ENCODE measurements at places on chromosomes 1 and 21.

DNA sequence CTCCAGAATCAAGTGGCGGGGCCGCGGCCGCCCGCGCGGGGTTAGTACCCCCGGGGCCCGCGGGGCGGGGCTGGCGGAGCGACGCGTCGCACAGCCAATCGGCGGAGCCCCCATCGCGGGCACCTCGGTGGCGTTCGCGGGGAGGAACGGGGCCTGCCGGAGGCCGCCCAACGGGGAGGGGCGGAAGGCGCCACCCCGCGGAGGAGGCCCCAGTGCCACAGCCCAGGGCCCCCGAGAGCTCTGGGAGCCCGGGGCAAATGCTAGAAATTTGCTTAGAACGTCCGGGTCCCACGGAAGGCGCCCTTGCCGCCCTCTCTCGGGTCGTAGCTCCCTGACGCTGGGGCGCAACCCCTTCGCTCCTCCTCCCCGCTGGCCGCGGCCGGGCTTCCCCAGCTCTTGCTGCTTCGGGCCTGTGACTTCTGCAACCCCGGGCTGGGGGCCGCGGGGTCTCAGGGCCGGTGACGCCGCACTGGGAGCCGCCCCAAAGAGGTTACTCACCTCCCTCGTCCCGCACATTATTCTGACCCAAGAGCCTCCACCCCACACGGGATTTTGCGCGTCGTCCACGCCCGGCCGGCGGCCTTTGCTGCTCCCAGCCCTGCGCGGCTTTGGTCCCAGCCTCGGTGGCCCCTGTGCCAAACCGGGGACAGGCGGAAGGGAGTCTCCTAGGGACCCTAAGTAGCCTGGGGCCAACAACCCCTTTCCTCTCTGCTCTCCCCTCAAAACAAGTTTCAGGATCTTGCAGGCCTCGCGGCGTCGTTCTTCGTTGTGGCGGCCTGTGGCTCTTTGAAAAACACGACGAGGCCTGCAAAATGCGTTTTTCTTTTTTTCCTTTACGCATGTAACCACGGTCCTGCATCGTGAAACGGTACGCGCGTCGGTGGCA is at the start of gene RUNX3:
Gene RUNX3, minus strand, starts transcription at position 17 of the 886 bp plus-strand sequence. CDS start 408 bp downstream, outside the sequence.
- ATAC-seq: no peak

DNA sequence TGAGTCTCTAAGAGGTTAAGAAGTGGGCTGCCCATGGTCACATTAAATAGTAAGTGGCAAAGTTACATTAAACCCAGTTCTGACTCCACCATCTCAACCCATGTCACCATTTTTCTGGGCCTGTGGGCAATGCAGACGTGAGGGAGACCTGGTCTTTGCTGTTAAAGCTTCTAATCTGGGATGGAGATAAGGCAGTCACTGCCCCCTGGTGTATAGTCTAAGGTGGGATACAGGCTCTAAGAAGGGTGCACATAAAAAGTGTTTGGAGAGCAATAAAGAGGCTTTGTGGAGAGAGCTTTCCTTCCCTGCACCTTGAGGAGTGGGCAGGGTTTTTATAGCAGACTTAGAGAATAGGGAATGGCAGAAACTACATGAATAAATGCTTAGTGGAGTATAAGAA is 141.3 kb downstream of the ROR1 start:
- ATAC-seq: peak; percentile 57

GRCh38 chr21:32371913-32372314 is 20.9 kb downstream of the URB1 start:
- peak; percentile 76 for ATAC-seq

- no peak for ATAC-seq
Observed at GRCh38 chr1:172122381-172122780, 281.1 kb downstream of the DNM3 start.

- ATAC-seq: no peak
Observed at GRCh38 chr1:34165422-34165921, 442 bp upstream of the CSMD2 start.

DNA sequence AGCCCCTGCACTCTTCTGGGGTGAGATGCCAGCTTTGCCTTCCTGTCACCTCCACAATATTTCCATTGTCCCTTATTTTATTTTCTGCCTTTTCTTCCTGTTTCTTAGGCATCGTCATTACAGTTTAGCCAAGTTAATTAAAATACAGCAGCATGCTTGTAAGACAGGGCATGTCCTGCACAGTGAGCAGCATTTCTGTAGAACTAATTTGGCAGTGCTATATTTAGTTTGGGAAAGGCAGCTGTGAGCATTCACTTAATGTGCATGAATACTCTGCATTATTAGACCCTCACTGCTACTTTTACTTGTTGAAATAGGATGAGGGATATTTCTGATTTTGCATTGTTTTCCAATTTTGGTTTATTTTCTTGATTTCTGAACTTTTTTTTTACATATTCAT is 133.3 kb downstream of the KCNK2 start:
- no peak for ATAC-seq

GRCh38 chr1:99784143-99784542 is 17.7 kb upstream of the FRRS1 start:
- no peak for ATAC-seq

DNA sequence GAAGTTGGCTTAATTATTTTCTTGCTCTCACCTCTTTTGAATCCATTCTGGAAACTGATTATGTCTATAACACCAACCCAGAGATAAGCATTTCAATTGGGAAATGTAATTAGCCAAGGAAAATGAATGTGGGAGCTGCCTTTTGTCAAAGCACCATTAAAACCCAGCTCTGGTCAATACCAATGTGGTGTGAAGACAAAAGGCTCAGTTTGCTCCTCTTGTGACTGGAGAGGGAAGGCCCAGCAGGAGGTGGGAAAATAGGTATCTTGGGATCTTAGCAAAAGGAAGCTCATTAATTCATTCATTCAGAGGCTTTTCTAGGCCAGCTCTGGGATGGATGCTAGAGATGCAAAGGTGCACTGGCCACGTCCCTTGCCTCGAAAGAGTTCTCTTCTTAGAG is 75.0 kb upstream of the SELENON start:
- ATAC-seq: no peak

- ATAC-seq: peak; percentile 53
Observed at GRCh38 chr1:208445758-208446203, 201.6 kb upstream of the PLXNA2 start.

DNA sequence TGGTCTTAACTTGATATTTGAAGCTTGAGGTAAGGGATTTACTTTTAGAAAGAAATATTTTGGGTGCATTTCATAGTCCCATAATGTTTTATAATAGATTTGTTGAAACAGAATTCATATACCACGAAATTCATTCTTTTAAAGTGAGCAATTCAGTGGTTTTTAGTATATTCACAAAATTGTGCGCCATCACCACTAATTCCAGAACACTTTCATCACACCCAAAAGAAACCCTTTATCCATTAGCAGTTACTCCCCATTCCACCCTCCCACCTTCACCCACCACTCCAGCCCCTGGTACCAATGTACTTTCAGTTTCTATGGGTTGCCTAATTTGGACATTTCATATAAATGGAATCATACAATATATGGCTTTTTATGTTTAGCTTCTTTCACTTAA is 38.9 kb upstream of the DMRTB1 start:
- ATAC-seq: no peak

GRCh38 chr1:109864930-109865612 is 45.6 kb upstream of the CSF1 start:
- ATAC-seq: no peak

- no peak for ATAC-seq
Observed at GRCh38 chr1:78168306-78168705, 122.5 kb downstream of the GIPC2 start.

DNA sequence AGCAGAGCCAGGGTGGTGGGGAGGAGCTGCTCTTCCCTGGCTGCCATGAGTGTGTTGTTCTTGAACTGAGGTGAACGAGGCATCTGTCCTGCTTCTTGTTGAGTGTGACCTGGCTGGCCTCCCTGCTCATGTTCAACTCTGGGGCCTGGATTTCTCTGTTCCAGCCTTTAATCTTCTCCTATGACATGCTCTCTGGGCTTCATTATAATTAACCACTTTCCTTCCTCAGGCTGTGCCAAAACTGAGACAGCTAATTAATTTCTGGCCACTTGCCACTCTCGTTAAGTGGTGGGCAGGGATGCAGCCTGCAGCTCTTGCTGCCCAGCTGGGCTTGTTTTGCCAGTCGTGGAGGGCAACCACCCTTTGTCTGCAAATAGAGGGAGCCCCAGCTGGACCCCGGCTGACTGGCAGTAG is 23.3 kb downstream of the OPRD1 start:
- ATAC-seq: peak; percentile 61

DNA sequence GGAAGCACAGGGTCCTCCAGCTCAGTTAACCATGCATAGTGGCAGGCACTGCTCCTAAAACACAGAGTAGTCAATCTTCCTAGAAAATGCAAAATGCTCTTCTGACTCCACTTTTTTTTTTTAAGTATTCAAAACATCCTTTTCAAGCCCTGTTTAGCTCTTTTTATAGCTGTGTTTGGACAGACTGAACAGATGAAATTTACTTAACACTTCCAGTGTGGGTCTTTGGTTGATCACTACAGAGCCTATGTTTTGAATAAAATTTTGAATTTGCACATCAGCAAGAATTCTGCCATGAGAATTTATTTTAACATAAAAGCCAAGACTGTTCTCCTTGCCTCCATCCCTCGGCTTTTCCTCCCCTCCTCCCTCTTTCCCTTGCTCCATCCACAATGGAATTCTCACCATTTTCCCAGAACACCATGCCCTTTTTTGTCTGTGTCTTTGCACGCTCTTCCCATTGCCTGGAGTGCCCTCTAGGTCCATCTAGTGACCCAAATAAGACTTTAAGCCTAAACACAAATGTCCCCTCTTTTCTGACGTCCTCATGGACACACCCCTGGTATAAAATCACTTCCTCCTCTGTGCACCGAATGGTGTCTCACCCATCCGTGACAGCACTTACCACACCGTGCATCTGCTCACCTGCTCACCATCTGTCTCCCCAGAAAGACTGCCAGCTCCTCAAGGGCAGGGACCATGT is 24.0 kb upstream of the CPT2 start:
- ATAC-seq: peak; percentile 64

GRCh38 chr1:31725134-31725533 is 21.3 kb upstream of the COL16A1 start:
- ATAC-seq: no peak

- no peak for ATAC-seq
Observed at GRCh38 chr21:26560612-26561011, 12.5 kb downstream of the CYYR1 start.

GRCh38 chr1:8026976-8027747 is 1.1 kb upstream of the ERRFI1 start:
- no peak for ATAC-seq

GRCh38 chr1:30741239-30741894 is 16.2 kb downstream of the LAPTM5 start:
- no peak for ATAC-seq

- no peak for ATAC-seq
Observed at GRCh38 chr1:54371942-54372275, 34.3 kb downstream of the SSBP3 start.

- peak; percentile 15 for ATAC-seq
Observed at GRCh38 chr1:8016210-8016894, 9.8 kb downstream of the ERRFI1 start.

- ATAC-seq: no peak
Observed at GRCh38 chr1:53550201-53550741, 91.1 kb downstream of the DMRTB1 start.

- ATAC-seq: peak; percentile 95
Observed at GRCh38 chr1:58546520-58547308, at the start of gene OMA1. Gene OMA1, minus strand, starts transcription at chr1:58546726. Its CDS starts 7,432 bp downstream, at chr1:58539294.

- ATAC-seq: no peak
Observed at GRCh38 chr1:66528580-66528979, 5.4 kb upstream of the SGIP1 start.

DNA sequence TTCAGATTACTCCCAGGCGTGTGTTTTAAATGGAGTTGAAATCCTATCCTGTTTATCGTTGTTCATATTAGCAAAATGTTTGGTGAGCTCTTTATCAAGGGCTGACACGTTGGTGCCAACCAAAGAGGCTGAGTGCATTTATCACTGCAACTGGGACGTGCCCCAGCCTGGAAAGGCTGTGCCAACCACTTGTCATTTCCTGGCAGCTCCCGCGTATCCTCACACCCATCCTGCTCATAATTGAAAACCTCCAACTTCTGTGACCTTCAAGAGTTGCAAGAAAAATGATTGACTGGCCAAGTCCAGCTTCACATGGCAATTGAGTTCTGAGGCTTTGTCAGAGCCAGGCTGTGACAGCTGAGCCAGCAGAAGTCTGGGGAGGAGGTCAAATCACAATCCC is 43.7 kb upstream of the KCNA3 start:
- ATAC-seq: no peak

DNA sequence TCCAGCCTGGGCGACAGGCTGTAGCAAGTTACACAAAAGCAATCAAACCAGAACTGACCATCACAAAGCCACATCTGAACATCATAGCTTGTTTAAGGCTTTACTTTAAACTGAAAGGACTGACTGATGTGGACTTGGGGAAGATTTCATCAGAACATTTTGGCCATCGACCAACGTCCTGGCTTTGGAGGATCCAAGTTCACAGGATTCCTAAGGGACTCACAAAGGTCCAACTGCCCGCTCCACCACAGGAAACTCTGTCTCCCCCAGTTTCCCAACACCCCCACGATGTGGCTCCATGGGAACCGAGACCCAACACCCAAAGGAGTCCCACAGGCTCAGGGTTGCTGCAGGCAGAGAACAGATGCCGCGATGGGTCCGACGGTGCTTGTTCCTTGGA is 9.3 kb downstream of the SSU72 start:
- no peak for ATAC-seq

- peak; percentile 25 for ATAC-seq
Observed at GRCh38 chr1:20152599-20152930, 13.4 kb downstream of the PLA2G2F start.

- no peak for ATAC-seq
Observed at GRCh38 chr1:156009404-156009803, 11.3 kb downstream of the SSR2 start.

GRCh38 chr1:219958875-219959417 is 30.6 kb upstream of the SLC30A10 start:
- ATAC-seq: no peak

All from SK-N-SH treated with all-trans-retinoic acid at 6 μM for 48 hours (cell line).